ENCODE measurements at places on chromosomes 16 and 17. TPM values are rescaled to one million over a fixed set of nuclear protein-coding genes. Genes with fewer than 3 reads are reported as not detected.
A peak's percentile ranks its signal among the peaks of the same experiment; 100 is the strongest.

The HIC1 gene
- total RNA-seq: 0.07 TPM

DNA sequence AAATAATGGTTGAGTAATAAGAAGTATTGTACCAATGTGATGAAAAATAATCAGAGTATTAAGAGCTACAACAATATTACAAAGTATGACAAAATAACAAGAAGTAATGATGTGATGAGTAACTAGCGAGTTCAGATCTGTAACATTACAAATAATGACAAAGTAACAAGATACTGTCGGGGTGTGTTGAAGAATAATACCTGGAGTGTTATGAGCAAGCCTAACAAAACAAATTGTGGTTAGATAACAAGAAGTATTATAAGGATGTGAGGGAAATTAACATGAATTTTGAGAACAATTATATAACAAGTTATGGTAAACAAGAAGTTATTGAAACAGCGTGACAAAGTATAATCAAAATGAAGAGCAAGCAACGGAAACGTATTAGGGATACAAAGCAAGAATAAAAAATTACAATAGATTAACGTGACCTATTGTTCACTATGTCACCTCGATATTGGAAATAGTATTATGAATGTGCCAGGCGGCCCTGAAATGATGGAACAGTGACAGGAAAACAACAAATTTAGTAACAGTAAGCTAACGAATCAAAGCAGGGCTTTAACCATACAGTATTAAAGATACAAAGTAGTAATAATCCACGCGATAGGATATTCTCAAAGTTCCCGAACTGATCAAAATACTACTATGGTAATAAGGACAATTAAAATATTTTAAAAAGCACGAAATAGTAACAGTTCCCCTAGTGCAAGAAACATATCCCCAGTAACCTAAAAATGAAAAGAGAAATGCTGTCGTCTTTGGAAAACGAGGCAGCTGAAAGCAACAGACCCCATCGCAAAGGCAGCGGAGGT lies 1.6 kb downstream of the TBX4 start:
- no peak for DNase-seq

- DNase-seq: no peak
Measured at GRCh38 chr16:20881503-20881878, 18.7 kb downstream of the DCUN1D3 start.

The TBC1D3I gene
- total RNA-seq: not detected

The TOP2A gene
- 161 TPM for total RNA-seq

DNA sequence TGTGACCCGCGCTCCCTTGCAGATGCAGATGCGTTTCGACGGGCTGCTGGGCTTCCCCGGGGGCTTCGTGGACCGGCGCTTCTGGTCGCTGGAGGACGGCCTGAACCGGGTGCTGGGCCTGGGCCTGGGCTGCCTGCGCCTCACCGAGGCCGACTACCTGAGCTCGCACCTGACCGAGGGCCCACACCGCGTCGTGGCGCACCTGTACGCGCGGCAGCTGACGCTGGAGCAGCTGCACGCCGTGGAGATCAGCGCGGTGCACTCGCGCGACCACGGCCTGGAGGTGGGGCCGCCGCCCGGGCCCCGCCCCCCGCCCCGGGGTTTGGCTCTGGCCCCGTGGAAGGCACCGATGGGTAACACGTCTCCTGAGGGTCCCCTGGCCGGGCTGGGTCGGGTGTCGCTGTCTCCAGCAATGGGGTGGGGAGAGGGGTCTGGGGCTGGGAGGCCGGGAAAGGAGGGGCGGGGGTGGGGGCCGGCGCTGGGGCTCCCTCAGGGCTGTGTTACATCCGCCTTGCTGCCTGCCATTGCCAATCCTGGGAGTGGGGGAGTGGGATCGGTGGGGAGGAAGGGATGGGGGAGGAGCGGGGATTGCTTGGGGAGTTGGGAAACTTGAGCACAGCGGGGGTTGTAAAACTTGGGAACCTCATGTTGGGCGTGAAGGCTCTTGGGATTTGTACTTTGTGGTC lies 737 bp downstream of the NUDT16L1 start:
- DNase-seq: peak; percentile 77

DNA sequence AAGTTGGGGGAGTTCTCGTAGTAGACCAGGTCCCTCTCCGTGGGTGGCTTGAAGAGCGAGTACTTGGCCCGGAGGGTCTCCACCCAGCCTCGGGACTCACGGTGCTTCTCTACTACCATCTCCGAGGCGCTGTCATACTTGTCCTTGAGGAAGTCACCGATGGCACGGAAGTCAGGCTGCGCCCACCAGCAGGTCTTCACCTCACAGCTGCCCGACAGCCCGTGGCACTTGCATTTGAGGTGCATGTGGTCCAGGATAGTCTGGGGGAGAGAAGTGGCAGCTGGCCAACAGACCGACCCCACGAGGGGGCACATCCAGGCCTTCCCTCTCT lies 50.0 kb downstream of the WNT3 start:
- DNase-seq: peak; percentile 44

- DNase-seq: peak; percentile 78
Measured at GRCh38 chr17:489758-490329, 137.2 kb upstream of the RPH3AL start.

The NPLOC4 gene
- 68.9 TPM for total RNA-seq

The ZNF629 gene
- total RNA-seq: 33.3 TPM

GRCh38 chr17:68221786-68222185 lies 26.1 kb upstream of the AMZ2 start:
- DNase-seq: no peak

GRCh38 chr16:52578007-52578828 lies 31.3 kb upstream of the TOX3 start:
- no peak for DNase-seq

GRCh38 chr17:59024916-59025315 lies 81.8 kb downstream of the TRIM37 start:
- no peak for DNase-seq

- DNase-seq: no peak
Measured at GRCh38 chr16:71428883-71429282, 13.0 kb downstream of the TLE7 start.

GRCh38 chr16:84605339-84605848 lies 12.5 kb downstream of the COTL1 start:
- DNase-seq: no peak

- peak; percentile 42 for DNase-seq
Measured at GRCh38 chr17:82349287-82349701, 9.8 kb upstream of the TEX19 start.

GRCh38 chr17:80774643-80775281 lies 216.9 kb upstream of the CHMP6 start:
- DNase-seq: no peak

The CBX8 gene
- 5.4 TPM for total RNA-seq

- no peak for DNase-seq
Measured at GRCh38 chr17:73564843-73565242, 79.4 kb downstream of the SDK2 start.

DNA sequence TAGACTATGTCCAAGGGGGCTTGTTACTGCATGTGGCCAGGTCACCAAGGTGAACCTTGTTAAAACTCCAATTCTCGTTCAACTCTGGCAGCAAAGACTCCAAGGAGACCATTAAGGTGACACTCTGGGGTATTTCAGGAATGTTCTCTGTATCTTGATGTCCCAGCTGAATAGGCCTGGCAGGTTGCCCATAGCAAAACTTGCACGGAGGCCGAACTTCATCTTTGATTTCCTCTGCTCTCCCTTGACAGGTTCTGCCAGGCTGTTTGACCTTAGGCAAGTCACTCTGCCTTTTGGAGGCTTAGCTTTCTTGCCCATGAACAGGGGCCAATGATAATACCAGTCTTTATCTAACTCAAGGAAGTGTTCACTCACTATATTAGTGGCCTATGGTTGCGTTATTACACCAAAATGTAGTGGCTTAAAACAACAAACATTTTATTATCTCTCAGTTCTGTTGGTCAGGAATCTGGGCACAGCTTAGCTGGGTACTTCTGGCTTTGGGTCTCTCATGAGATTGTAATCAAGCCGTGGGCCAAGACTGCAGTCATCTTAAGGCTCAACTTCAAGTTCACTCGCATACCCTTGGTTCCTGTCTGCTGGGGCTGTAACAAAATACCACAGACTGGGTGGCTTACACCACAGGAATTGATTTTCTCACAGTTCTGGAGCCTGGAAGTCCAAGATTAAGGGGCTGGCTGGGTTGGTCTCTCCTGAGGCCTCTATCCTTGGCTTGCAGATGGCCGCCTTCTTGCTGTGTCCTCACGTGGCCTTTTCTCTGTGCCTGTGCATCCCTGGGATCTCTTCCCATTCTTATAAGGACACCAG lies 168.5 kb downstream of the UTP18 start:
- no peak for DNase-seq

The OMG gene
- total RNA-seq: not detected

DNA sequence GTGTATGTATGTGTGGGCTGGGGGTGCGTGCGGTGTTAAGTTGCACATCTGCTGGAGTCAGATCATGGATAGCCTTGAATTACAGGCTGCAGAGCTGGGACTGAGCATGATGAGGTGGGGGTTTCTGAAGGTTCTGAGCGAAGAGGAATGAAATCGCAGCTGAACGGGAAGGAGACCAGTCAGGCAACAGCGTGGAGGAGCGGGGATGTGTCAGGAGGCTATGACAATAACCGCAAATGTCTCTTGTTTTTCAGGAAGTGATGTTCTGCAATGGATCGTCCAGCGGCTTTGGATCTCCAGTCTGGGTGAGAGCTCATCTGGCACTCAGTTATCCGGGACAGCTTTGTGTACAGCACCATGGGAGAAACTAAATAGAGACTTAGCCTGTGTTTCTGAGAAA lies 20.9 kb downstream of the RGS9 start:
- no peak for DNase-seq

The IRX3 gene
- 16.4 TPM for total RNA-seq

DNA sequence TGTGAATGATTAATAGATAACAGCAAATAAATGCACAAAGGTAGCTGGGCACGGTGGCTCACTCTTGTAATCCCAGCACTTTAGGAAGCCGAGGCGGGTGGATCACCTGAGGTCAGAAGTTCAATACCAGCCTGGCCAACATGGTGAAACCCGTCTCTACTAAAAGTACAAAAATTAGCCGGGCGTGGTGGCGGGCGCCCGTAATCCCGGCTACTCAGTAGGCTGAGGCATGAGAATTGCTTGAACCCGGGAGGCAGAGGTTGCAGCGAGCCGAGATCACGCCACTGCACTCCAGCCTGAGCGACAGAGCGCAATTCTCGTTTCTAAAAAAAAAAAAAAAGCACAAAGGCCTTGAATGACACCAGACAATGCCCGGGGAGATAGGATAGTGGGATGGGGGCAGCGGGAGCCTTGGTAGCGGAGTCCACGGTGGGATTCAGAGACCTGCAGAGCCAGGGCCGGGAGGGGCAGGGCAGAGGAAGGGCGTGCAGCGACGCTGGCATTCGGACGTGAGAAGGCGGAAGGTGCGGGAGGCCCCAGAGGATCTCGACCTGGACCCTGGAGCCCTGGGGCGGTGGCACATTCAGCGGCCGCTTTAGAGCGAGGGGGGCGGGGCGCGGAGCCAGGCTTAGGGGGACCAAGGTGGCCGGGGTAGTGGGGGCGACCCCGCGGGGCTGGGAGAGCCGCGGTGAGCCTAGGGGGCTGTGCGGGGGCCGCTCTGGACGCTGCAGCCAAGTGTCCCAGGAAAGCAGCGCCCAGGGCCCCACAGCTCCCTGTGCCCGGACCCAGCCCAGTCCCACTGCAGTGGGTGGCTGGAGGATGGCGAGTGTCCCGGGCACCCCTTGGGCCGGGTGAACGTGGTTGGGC lies 999 bp upstream of the FLYWCH2 start:
- no peak for DNase-seq

DNA sequence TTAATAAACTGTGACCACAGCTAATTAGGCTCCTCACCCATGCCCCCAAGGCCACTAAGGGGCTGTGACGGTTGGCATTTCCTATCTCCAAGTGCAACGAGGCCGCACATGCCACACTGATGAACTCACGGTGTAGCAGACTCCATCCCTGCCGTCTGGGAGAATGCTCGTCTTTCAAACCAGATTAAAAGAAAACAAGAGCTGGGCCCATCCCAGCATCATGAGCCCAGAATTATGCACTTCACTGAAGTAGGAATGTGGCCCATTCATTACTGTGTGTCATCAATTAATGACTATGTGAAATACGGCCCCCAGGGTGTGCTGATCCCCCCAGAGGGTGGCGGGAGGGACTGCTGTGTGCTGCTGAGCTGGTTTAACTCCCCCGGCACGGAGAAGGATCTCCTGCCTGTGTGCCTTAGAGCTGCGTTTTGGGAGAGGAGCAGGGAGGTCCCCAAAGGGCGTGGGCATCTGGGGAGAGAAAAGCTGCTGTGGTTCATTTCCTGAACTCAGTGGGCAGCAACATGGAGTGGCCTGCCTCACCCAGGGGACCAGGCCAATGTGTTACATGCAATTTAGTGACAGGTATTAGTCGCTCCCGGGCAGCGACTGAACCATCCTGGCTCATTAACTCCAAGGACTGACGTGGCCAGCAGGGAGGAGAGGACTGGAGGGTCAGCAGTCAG lies 194.5 kb downstream of the FOXL1 start:
- DNase-seq: no peak

- no peak for DNase-seq
Measured at GRCh38 chr16:3762107-3762750, 44.9 kb upstream of the TRAP1 start.

DNA sequence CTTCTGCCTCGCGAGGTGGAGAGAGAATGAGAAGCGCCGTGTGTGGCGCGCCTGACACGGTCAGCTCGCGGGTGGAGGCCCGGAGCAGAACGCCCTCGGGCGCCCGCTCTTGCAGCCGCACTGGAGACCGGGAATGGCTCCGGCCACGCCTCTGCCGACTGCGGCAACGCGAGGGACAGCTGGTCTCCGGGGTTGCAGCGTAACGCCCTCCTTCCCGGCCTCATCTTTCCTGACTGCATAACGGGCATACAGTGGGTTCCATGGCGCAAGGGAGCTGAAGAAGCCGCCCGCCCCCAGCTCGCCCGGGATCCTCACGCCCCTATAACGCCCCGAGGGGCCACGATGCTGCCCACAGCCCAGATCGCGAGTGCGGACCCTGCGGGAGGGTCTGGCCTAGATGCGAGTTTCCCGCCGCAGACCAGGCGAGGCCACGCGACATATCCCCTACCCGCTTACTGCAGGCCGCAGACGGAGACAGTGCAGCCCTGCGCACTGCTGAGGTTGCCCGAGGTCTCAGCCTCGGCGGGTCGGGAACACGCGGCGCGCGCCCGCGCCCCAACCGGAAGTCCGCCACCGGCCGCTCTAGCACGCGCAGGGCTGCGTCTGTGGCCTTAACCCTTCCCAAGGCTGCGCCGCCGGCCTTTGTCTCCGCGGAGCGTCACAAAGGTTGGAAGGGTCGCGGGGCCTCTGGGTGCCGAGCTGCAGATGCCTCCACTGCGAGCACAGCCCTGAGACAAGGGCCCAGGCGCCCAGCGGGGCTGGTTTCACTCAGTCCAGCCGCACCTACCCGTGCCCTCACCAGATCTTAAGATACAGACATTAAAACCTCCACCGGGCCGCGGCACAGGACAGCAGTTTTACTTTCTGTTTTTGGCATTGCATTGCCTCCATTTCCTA lies 18.8 kb downstream of the BCL7C start:
- DNase-seq: peak; percentile 96

The MRPL10 gene
- total RNA-seq: 65.3 TPM

DNA sequence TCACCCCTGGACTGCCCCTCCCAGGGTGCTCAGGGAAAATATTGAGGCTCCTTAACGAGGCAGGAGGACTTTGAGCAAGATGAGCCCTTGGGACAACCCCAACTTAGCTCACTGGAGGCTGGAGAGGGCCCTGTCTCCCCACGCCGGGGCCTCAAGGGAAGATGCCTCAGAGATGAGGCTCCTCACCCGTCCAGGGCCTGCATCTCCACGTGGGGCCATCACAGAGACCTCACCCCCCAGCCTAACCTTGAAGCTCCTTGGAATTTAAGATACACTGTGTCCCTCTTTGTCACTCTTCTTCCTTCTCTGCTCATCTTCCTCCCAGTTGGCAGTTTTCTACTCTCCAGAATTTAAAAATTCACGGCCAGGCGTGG lies 11.2 kb downstream of the COX4I1 start:
- DNase-seq: no peak

The TMEM106A gene
- total RNA-seq: 12.9 TPM

The TEKT3 gene
- total RNA-seq: 1.1 TPM

- DNase-seq: no peak
Measured at GRCh38 chr17:82938873-82939620, 99.2 kb upstream of the ZNF750 start.
